ENCODE measurements at places on chromosomes 2 and 18.

GRCh38 chr2:168471163-168471475, 15.0 kb downstream of the CERS6 start:
- no peak for DNase-seq

GRCh38 chr18:70491734-70492348, 203.0 kb downstream of the SOCS6 start:
- peak; percentile 25 for DNase-seq

- DNase-seq, result no peak
These were observed 87.6 kb downstream of the ALPK2 start for GRCh38 chr18:58541146-58541788.

GRCh38 chr2:206693399-206694137, 24.6 kb downstream of the DYTN start:
- DNase-seq, result peak; percentile 12

DNA sequence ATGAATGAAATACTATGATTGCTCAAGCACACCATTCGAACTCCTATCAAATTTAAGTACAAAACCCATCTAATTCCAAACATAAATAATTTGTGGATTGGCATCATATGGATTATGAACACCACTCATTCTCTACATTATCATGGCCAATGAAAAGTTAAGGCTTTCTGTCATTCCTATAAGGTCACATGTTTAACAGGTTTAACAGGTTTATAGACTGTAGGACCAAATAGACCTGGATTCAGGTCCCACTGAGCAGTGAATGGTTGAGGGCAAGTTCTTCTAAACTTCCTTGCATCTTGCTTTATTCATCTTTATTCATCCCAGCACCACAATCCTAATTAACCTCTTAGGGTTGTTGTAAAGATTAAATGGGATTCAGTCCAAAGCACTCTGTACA, 33.4 kb downstream of the FBXO36 start:
- no peak for DNase-seq

GRCh38 chr2:239093952-239094351, 246.1 kb downstream of the TWIST2 start:
- no peak for DNase-seq

DNA sequence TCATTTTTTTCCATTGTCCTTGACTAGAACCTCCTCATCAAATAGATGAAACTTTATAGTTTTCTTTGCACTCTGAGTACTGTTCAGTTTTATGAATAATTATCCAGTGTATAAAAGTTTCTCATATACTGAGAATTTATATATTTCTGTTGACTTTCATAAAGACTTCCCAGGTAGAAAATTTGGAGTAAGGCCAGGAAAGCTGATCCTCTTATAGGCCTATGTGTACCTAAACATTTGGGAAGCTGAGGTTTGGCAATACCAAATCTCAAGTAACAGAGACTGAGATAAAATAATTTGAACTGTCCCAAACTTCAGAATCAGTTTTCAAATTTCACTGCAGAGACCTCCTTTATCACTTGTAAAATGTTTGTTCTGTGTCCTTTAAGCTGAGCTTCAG, 43.4 kb downstream of the CCDC102B start:
- DNase-seq, result no peak

DNA sequence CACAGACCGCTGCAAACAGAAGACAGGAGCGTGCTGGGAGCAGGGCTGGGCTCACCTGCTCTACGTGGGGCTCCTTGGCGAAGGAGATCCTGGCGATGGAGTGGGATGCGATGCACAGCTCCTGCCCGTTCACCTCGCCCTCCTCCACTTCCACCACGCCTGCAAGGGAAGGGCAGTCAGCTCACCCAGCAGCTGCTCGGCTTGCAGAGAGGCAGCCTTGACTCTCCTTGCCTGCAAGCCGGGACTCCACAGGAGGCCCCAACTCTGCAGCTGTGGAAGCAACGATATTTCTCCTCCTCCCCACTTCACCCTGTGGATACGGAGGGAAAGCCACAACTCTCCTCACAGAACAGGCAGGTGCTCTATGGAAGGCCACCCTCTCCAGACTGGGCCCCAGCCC, 35.1 kb downstream of the THAP4 start:
- DNase-seq, result no peak

DNA sequence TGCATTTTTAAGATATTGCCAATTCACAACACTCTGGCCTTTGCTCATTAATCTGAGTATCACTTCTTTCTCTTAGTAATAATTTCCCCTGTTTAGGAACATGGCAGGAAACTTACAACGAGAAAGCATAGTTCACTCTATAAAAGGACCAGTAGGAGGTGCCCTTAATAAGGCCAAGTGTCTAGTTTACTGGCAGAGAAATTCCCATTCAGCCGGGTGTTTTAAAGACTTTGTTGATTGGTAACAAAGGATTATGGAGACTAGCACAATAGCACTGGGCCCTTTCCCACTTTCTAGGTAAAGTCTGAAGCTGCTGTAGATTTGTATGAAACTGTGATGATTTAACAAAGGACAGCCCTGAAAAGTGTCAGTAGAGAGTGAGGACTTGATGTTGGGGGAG, 3.1 kb downstream of the DCC start:
- no peak for DNase-seq

- DNase-seq, result no peak
These were observed 52.2 kb downstream of the CUL3 start for GRCh38 chr2:224532931-224533330.

DNA sequence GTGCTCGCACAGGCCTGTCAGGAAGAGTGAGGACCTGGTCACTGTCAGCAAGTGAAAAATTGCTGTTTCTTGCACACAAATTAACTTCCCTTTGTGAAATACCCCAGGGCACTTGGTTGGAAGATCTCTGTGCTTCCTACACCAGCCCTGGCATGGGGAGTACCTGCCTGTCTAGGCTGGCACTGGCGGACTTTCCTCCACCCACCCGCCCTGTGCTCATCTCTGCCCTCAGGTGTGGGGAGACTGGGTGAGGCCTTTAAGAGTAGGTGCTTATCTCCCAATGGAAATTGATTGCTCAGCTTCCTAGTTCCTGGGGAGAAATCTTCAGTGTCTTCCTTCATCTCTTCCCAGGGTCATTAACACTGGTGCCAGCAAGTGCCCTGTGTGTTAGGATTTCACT, 42.1 kb downstream of the IMPA2 start:
- DNase-seq, result no peak

- DNase-seq, result peak; percentile 65
These were observed 35.1 kb upstream of the RASGRP3 start for GRCh38 chr2:33441235-33441810.

- no peak for DNase-seq
These were observed 69.8 kb downstream of the CERS6 start for GRCh38 chr2:168525716-168526446.

- peak; percentile 52 for DNase-seq
These were observed 34.5 kb upstream of the STPG4 start for GRCh38 chr2:47189635-47190034.

DNA sequence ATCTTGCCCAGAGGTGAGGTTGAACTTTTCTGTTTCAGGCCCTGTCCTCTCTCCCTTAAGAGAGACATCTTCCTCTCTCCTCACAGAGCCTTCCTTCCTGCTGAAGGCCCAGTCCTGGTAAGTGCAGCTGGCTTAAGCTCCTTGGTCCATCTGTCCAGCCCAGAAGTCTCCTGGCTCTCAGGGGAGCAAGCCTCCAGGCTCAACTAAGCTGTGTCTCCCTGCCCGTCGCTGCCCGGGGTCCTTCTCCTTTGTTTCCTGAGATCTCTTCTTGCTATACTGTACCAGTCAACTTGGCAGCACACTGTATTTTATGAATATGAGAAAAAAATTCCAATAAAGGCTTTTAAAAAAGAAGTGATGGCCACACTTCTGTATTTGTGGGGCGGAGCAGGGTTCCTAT, 77.4 kb downstream of the KCNF1 start:
- DNase-seq, result no peak

DNA sequence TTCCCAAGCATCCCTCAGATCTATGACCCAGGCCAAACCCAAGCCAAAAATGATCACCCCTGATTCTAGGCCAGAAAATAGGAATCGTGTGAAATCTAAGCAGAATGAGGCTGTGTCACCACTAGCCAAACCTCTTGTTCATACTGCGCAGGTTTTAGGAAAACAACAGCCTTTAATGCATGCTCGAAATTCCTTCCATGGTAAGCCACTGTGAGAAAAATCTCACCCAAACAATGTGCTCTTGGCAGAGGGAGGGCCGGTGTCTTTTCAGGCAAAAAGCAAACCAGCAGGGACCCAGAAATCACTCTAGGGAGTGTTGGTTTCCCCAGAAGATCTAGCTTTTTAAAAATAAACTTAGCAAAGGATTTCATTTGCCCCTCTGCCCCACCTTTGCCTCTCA, 71.2 kb upstream of the FOSL2 start:
- DNase-seq, result no peak

DNA sequence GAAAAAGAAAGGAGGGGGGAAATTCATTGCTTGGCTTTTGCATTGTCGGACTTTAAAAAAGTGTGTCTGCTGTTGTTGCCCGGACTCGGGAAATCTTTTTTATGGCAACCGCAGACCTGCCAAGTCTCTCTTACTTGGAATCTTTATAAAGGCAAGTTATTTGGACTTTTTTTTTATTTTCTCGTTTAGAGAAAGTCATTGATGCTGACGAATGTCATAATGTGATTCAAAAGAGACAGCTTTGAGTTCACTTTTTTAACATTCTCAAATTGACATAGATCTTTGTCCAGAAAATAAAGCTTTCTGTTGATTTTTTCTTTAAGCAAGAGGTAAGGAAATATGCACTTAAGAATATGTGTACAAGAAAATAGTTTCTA, 651 bp upstream of the ZNF521 start:
- DNase-seq, result no peak

DNA sequence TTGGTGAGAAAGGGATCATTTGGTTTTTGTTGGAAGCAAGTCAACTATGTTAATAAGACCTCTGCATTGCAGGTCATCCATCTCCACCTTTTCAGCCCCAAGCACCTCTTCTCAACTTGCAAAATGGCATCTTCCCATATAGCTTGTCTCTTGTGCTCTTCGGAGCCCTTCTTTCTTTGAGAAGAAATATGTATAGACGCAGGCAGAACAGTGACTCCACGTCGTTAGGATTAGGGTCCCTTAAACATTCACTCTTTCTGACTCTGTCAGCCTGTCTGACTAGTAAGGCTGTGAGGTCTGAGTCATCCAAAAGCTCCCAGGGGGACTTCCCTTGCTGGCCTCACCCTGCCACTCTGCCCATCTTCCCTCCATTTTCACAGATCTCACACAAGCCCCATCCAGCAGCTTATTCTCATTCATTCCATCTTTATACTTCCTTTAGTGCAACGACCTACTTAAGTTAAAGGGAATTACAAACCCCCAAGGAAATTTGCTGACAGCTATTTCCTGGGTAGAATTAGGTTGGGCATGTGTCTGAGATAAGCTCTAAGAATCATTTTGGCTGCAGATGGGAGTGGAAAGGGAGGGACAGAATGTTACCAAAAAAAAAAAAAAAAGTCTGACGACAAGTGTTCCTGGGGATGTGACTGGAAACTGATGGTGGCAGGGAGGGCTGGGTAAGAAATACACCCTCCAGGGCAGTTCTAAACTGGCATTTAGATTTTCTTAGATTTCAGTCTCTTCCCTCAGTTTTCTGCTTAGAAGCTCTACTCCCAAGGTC, 37.7 kb upstream of the MEX3C start:
- DNase-seq, result peak; percentile 2

DNA sequence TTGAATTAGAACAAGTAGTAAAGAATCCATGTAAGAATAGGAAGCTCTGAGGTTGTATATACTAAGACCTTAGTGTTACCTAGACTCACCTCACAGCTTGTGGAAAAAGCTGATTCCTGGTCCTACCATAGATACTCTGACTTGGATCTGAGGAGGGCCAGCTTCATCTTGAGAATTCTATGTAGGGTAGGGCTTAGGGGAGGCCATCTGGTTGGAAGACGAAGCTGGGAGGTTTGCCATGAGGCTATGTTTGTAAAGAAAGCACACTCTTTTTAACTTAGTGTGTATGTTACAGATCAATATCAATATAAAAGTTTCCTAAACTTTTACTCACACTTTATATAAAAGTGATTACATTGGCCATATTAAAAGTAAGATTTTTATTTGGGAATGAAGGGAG, 77.1 kb upstream of the GALNT5 start:
- no peak for DNase-seq
